ENCODE measurements at places on chromosomes 1 and 21. TPM values are rescaled to one million over a fixed set of nuclear protein-coding genes. Genes with fewer than 3 reads are reported as not detected.
A peak's percentile ranks its signal among the peaks of the same experiment; 100 is the strongest.

GRCh38 chr21:16751695-16752474 is 761.0 kb upstream of the CXADR start:
- no peak for DNase-seq

- no peak for DNase-seq
Observed at GRCh38 chr1:56712150-56712549, 67.0 kb downstream of the PRKAA2 start.

The ERVH48-1 gene
- polyA plus RNA-seq: 1.3 TPM

DNA sequence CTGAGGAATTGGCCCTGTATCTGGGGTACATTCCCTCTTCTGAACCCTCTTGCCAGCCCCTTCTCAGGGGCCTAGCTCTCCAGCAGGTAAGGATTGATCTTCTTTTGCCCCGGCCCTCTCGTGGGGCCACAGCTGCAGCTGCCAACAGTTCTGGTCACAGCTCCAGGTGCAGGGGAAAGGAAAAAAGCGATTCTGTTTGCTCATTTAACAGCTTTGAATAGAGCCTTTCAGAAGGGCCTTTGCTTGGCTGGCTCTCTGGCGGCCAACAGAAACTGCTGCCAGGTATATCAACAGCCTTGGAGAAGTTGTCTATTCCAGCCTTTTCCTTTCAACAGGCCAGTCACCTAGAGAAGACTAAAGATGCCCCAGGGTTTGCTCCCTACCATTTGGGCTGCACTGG is 16.1 kb upstream of the FMOD start:
- DNase-seq: no peak

The BCL2L15 gene
- 1.4 TPM for polyA plus RNA-seq

DNA sequence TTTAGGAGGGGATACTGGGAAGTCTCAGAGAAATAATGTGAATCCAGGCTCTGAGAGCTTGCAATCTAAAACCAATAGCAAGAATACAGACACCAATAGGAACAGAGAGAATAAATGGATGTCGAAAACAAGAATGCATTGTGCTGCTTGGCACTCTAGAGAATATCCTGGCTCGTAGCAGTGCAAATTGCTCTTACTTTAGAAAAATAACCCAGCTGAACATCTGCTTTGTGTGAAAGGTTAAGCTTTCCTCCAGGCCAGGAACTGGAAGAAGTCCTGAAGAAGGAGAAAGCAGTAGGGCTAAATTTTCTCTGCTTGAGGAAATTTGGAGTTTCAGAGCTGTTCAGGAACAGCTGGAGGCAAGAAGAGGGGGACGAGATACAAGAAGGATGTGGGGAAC is 382.3 kb downstream of the HHIPL2 start:
- no peak for DNase-seq

GRCh38 chr1:160781186-160781766 is 14.7 kb upstream of the LY9 start:
- DNase-seq: peak; percentile 42

The BLACAT1 gene
- polyA plus RNA-seq: 3.6 TPM

DNA sequence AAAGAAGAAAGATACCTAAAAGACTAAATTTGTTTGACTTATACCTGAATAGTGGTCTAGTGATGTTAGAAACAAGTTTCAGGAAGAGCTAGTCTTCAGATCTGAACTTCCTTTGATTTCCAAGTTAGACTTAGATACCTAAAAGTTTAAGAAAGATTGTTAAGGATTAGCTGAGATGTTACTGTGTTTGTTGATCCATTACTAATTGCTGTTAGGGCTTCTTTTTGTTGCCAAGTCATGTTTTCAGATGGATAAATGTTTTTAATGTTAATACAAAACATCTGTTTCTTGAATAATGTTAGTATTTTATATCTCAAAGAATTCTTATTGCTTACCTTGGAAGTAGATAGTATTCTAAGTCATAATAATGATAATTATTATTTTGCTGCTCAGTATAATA is 11.6 kb downstream of the GNAI3 start:
- DNase-seq: no peak

- DNase-seq: peak; percentile 73
Observed at GRCh38 chr1:16145030-16145661, 10.7 kb downstream of the EPHA2 start.

DNA sequence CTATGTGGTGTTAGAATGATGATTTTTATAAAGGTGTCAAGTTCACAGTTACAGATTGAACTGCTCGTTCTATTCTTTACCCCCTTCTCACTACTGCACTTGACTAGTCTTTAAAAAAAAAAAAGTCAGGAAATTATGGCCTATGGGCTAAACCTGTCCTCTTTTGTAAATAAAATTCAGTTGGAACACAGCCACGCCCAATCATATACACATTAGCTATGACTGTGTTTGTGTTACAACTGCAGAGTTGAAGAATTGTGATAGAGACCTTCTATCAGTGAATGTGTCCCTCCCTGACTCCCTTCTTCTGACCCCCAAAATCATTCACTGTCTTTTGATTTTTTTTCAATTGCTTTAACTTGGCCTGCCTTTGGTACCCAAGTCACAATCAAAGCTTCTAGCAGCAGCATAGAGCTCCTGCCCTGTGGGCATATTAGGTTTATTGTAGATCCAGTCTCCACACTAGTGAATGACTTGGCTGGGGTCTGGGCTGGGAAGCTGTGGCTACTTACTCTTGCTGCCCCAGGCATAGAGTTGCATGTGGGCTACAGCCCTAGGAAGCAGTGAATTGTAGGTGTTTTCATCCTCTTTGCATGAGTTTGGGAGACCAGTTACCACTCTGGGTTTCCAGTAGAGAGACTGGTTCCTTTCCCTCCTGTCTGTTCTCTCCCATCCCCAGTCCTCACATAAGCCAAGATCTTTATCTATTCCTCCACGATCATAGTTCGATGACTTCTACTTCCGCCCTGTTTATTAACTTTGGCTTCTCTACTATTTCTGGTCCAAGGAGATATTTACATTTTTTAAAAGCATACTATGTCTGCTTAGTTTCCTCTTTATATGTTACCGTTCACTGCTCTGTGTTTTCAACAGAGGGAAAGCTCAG is 249.9 kb downstream of the FMN2 start:
- no peak for DNase-seq

The FAM167B gene
- 5.8 TPM for polyA plus RNA-seq

The MACO1 gene
- polyA plus RNA-seq: 31.6 TPM

DNA sequence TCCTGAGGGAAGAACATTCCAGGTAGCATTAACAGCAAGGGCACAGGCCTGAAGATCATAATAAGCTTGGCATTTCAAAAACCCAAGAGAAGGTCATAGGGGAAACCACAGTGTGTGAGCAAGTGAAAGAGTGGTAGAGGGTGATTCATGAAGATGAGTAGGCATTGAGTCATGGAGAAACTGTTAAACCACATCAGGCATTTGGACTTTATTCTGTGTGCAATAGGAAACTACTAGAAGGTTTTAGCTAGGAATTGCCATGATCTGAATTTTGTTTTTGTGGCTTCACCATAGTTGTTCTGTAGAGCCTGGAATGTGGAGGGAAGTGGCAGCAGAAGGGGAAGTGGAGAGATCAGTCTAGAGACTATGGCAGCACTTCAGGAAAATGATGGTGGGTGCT is 359.0 kb upstream of the PTBP2 start:
- DNase-seq: no peak

- DNase-seq: no peak
Observed at GRCh38 chr1:178928976-178929375, 58.1 kb upstream of the ANGPTL1 start.

DNA sequence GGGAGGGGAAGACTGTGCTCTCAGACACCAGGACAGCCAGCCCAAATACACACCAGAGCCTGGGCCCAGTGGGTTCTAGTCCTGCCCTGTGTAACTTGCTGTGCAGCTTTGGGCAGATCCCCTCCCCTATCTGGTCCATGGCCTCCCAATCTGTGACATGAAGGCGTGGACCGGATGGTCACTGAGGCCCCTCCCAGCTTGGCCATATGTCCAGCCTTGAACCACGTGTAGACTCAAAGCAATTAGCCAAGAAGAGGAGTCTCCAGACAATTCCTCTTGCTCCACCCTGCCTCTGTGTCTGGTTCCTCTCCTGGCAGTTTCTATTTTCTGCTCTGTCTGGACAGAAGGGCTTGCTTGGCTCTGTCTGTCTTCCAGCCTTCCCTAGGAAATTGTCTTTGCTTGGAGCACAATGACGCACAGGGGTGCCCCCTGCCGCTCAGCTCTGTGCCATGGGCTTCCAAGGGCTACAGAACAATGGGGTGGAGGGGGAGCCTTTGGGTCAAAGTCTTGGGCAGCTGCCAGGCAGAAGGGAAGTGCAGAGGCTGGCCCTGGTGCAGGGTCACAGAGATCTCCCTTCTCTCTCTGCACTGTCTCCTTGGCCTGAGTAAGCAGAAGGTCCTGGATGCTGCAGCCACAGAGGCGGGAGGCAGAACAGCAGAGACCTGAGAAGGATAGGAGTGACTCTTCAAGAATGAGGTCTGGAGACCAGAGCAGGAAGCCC is 66.1 kb downstream of the TENT5C start:
- DNase-seq: peak; percentile 10

- no peak for DNase-seq
Observed at GRCh38 chr1:1291023-1291528, 10.8 kb downstream of the SCNN1D start.

The DIRAS3 gene
- 3.1 TPM for polyA plus RNA-seq

- no peak for DNase-seq
Observed at GRCh38 chr1:53763461-53763860, 24.5 kb upstream of the GLIS1 start.

GRCh38 chr1:229886636-229887035 is 180.4 kb upstream of the GALNT2 start:
- DNase-seq: no peak

- no peak for DNase-seq
Observed at GRCh38 chr1:94619731-94620130, 78.2 kb upstream of the F3 start.

DNA sequence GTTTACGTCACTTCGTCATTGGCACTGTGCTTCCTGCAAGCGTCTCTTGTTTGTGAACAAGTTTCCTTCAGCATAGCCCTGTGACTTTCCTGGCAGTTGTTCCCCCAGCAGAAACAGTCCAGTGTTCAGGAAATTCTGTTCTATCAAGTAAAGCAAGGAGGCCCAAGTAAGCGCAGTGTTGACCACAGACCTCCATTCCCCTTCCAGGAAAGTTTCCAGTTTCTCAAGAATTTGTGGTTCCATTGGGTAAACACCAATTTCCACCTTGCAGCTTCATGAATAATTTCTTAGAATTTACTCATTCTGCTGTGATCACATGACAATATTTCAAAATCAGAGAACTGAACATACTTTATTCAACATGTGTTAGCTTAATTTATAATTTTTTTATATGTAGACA is 88.5 kb upstream of the ETV3 start:
- DNase-seq: no peak

The PBX1 gene
- 172 TPM for polyA plus RNA-seq

DNA sequence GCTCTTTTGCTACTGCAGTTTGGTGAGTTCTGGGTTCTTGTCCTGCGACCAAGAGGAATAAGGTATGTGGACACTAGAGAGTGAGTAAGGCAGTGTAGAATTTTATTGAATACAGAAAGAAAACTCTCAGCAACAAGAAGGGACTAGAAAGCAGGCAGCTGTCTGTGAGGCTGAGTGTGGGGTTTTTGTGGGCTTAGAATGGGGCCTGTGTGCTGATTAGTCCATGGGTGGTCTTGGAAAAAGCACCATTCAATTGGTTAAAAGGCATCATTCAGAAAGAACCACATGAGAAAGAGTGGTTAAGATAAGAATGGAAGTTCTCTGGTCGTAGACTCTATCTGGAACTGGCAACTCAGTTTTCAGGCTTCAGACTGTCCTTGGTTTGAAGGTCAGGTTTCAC is 298.8 kb downstream of the TGFB2 start:
- DNase-seq: no peak

GRCh38 chr21:39048574-39048973 is 134.7 kb downstream of the PSMG1 start:
- DNase-seq: no peak

The ARHGEF2 gene
- 86.7 TPM for polyA plus RNA-seq

- no peak for DNase-seq
Observed at GRCh38 chr21:38992737-38993136, 187.0 kb downstream of the ETS2 start.

- no peak for DNase-seq
Observed at GRCh38 chr1:86841116-86841515, 72.8 kb downstream of the SELENOF start.

The GBP7 gene
- polyA plus RNA-seq: not detected

GRCh38 chr1:175209493-175209921 is 16.9 kb upstream of the KIAA0040 start:
- DNase-seq: no peak

The DIO1 gene
- polyA plus RNA-seq: 7.6 TPM

DNA sequence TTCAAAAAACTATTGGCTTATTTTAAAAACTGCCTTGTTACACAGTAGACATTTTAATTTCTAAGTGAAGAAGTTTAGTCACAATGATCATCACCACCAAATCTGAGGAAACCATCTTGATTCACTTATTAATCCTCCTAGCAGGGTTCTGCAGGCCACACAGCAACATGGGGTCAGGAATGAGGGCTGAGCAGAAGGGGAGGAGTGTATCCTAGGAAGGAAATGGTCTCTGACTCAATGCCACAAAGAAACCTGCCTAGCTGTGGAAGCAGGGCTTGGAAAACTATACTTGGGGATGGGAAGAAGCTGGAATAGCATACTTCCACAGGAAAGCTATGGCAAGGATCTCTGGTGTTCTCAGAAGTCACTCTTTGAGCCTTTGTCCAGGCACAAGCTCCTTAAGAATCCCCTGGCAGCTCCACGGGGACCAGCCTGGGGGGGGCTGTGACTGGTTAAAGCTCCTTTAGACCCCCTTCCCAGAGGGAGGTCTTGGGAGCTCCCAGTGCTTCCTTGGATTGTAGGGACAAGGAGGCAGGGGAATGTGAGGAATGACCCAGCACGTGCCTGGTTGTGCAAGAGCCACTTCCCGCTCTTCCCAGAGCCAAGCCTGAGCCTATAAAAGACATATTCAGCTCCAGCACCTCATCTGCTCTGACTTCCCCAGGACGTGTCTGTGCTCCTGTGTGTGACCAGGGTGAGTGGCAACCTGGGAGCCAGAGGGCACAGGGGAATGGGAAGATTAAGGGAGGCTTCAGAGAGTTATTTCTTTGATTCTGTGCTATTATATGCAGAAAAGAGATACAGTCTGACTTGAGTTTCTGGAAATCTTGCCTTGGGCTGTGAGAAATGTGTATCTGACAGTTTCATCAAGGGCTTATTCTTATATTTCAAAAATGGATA is at the start of gene LCE2A:
Gene LCE2A (plus strand): TSS at position 645 of the 900 bp plus-strand sequence. CDS start 557 bp downstream, outside the sequence.
- no peak for DNase-seq

- no peak for DNase-seq
Observed at GRCh38 chr1:157173900-157174410, 35.8 kb upstream of the ETV3 start.

DNA sequence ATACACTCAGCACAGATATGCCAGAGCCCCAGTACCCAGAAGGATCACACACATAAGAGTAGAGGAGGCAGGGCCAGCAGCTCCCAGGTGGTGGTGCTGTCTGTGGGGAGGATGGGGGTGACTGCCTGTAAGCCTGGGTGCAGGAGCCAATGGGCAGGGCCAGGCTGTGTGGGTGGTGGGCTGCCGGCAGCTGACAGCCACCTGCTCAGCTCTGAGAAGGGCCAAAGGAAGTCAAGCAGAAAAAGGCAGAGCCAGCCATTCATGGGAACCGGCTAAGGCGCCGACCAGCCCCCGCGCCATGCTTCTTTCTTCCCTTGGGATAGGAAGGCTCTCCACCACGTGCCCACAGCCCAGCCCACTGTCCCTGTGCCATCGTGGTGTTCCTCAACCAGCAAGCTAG is 14.1 kb downstream of the PIK3C2B start:
- peak; percentile 46 for DNase-seq

- DNase-seq: peak; percentile 39
Observed at GRCh38 chr1:168260393-168260792, 20.3 kb upstream of the TBX19 start.

Data from left kidney (tissue), 8 donors.